ENCODE measurements at places on chromosomes 7 and 10.
A peak's percentile ranks its signal among the peaks of the same experiment; 100 is the strongest.

GRCh38 chr10:30062090-30062489 is 2.7 kb upstream of the JCAD start:
- DNase-seq, result no peak

DNA sequence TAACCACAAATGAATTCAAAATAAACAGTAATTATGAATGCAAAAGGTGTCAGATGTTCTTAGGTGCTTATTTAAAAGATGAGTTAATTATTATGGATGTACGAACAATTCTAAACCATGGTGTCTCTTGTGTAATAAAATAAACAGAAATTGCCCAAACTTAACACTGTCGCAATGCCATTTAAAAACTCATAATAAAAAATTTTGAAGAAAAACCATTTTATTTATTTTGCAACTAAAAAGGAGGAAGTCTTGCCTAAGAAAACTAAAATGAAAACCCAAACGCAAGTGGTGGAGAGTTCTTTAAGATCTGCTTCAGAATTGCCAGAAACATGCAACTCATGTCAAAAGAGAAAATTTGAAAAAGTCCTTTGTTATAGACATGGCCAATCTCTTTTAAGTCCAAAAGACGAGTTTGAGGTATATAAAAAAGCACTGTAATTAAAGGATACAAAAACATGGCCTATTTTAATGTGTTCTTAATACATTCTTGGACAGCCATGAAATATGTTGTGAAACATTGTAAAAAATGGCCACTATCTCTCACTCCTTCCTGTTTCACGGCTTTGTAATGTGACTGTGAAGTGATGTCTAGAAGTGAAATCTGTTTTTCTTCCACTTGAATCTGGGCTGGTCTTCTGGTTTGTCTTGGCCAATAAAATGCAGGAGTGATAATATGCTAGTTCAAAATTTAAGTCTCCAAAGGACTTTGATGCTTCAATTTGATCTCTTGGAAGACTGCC is 322.9 kb downstream of the PRPF18 start:
- DNase-seq, result no peak

- no peak for DNase-seq
Observed at GRCh38 chr10:23081891-23082290, 13.5 kb upstream of the MSRB2 start.

- no peak for DNase-seq
Observed at GRCh38 chr7:138834583-138834982, 36.6 kb upstream of the ATP6V0A4 start.

GRCh38 chr10:80684259-80684658 is 146.6 kb downstream of the SH2D4B start:
- DNase-seq, result no peak

GRCh38 chr7:66741-67140 is 125.6 kb upstream of the FAM20C start:
- DNase-seq, result no peak

- no peak for DNase-seq
Observed at GRCh38 chr7:47807756-47808155, 140.5 kb downstream of the PKD1L1 start.

GRCh38 chr7:17939211-17939605 is 1.1 kb downstream of the SNX13 start:
- DNase-seq, result no peak

GRCh38 chr10:69045441-69046300 is 42.2 kb upstream of the SRGN start:
- no peak for DNase-seq

DNA sequence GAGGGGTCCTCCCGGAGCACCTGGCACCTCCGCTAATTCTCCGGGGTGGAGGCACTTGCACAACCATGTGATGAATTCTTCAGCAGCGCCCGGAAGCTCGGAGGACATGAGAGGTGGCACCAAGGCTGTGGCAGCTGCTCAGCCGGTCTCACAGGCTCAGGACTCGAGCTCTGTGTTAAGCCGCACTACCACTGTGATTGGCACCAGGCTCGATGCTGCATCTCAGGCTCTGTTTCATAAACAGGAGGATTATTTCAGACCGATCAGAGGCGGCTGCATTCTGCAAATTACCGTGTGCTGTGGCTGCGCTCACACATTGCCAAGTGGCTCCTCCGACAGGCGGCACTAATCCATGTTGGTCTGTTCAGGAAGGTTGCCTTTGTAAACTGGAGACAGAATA is 495.2 kb downstream of the DNAJB6 start:
- DNase-seq, result no peak

DNA sequence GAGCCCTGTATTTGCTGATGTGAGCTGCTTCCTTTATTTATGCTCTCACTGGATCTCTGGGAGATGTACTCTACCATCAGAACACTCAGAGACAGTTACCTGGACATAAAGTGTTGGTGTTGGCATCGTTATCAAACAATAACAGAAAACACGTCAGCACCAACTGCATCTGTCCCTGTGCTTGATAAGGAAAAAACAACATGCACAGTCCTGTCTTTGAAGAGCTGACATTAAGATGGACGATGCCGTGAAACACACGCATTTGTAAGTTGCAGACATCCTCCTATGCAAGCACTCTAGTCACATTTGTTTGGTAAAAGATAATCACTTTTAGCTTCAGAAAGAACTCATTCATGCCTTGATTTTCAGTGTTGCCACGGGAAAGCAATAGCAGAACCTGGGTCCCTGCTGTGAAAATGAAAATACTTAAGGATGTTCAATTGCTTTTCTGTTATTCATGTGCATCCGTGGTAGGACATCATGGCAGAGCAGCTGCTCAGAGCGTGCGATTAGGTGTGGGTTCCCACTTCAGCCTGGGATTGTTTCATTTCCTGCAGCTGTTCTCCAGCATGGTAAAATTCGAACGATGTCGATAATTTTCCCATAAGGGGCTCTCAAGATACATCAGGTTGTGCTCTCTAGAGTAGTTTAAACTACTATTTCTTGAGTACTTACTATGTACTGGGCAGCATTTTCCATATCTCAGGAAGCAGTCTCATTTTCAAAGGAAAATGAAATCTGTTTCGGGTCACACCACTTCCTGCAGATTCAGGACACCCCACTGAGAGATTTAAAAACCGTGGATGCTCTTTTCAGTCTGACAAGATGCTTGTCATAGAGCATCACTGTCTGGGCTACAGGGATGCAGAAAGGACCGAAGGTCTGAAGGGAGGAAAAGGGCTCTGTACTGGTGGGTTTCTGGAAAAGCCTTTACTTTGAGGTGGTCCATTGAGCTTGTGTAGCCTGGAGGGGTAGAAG is 248.7 kb downstream of the CAMK1D start:
- no peak for DNase-seq

DNA sequence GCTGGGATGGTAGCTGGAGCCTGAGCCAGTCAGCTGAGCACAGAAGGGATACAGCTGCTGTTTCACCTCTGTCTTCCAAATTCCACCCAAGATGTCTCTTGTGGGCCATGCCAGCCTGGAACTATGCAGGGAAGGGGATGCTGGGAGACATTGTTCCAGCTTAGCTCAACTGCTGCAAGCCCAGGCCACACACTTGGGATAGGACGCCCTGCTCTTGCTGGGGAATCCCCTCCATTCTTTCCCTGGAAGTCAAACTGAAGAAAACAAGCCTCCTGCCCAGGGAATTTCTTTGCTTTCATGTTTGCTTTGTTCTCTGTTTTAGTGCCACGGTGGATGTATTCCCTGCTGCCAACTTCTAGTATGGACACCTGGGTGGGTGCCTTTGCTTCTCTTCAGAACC is 55.2 kb upstream of the CDK13 start:
- no peak for DNase-seq

DNA sequence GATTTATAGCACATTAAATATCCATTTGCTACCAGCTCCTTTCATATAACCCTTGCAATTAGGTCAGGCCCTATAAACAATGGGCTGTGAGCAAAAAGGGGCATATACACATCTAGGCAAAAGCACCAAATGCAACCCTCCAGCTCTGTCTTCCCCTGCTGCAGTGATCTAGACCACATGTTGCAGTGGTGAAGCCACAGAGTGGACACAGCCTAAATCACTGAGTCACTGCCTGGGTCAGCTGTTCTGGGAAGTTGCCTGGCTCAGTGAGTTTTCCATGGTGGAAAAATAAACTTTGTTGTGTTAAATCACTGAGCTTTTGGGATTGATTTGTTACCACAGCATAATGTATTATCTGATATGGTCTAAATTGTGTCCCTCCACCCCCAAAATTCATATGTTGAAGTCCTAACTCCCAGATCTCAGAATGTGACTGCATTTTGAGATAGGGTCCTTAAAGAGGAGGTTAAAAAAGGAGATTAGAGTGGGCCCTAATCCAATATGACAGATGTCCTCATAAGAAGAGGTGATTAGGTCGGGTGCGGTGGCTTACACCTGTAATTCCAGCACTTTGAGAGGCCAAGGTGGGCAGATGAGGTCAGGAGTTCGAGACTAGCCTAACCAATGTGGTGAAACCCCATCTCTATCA is 70.4 kb downstream of the ZFAND4 start:
- no peak for DNase-seq

GRCh38 chr7:43735802-43736603 is 6.7 kb upstream of the COA1 start:
- DNase-seq, result no peak

DNA sequence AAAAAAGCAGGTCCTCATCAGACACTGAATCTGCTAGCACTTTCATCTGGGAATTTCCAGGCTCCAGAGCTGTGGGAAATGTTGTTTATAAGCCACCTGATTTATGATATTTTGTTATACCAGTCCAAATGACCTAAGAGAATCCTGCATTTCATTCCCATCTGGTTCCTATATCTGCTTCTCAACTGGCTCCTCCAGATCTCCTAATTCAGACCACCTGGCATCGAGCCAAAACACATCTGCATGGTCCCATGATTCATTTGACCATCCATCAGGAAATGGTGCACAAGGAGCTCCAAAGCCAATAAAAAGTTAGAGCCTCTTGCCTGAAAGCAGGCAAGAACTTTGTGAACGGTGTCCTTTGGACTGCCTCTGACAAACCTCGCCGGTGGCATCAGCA is 108.9 kb downstream of the IPMK start:
- no peak for DNase-seq

DNA sequence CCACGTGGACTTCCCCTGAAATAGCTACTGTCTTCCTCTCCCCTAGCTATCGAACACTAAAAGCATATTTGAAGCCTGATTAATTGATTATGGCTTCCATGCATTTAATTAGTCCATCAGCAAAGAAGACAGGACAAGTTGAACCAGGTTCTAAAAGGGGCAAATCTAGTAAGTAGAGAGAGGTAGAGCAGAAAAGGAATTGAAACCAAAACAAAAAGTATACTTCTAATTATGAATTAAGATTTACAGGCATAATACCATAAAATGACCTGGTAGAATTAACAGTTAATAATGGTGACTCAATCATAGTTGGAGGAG is 393 bp upstream of the DNAJC1 start:
- no peak for DNase-seq

- no peak for DNase-seq
Observed at GRCh38 chr10:650886-651615, 38.4 kb downstream of the DIP2C start.

GRCh38 chr10:92268748-92269147 is 22.1 kb downstream of the CPEB3 start:
- DNase-seq, result no peak

DNA sequence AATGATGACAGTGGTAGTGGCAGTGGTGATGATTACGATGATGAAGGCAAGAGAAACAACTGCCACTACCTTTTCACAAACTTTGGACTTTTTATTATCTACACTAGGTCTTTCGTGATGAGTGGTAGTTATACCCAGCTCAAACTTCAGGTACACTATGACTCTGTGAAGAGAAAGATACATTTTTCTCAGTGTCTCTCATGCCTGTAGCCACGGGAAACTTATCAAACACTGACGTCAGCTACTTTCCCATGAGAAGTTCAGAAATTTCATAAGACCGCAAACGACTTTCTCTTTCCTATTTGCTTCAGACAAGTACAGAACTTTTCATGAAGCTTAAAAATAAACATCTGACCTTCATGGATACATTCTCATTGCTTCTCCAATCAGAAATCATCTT is 57.0 kb downstream of the CALD1 start:
- no peak for DNase-seq

DNA sequence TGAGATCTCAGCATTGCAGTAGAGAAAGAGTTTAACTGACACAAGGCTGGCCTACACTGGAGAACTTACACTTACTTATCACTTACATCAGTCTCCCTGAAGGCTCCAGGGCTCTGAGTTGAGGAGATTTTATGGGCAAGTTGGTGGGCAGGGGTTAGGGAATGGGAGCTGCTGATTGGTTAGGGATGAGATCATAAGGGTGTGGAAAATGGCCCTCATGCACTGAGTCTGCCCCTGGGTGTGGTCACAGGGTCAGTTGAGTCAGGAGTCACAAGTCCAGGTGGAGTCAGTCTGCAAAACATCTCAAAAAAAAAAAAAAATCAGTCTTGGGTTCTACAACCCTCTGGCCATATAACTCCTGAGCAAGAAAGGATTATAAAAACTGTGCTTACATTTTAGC is 60.5 kb downstream of the PPP1R17 start:
- no peak for DNase-seq

DNA sequence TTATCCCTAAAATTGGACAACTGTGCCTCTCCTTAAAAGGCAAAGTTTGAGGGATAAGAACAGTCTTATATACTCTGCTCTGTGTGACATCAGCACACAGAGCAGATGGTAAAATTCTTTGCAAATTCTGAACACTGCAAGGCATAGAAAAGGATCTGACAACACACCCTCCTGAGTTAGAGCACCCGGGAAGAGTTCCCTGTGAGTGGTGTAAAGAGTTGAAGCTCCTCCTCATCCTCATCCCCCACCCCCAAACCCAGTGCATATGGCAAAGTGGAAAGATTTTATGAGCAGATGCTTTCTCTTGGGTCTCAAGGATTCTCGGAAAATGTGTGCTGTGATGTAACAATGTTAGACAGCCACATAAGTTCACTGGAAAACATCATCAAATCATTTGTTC is 40.0 kb upstream of the DGKI start:
- DNase-seq, result no peak

DNA sequence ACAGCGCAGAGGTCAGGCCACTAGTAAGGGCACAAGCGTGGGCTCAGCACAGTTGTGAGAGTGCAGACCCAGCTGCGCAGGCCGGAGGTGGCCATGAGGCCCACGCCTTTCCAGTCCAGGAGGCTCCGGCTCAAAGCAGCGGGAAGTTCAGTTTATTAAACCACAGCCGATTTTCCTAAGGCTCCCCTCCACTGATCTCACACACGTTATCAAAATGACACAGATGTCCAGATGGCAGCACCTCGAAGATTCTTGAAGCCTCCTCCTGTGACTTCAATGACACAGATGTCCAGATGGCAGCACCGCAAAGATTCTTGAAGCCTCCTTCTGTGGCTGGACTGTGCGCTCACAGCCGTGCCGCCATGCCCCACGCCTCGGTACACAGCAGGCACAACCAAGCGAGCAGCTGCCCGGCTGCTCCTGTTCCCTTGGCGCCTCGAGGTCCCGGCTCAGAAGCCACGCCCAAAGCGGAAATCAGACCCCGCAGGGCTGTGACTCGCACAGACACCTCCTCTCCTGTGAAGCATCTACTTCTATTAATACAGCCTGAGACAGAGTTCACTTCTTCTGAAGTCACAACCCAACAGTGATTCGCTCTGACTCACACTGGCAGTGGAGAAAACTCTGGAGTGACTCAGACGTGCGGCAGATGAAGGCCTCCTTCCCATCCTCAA is 122.7 kb downstream of the MAD1L1 start:
- peak; percentile 36 for DNase-seq

- DNase-seq, result no peak
Observed at GRCh38 chr10:35435824-35436223, 99.5 kb downstream of the CCNY start.

- no peak for DNase-seq
Observed at GRCh38 chr7:81811956-81812865, 42.4 kb upstream of the HGF start.

GRCh38 chr7:43906331-43907010 is at the start of gene URGCP:
Gene URGCP (minus strand): TSS chr7:43906596. CDS start chr7:43906575, 21 bp downstream.
- peak; percentile 34 for DNase-seq

GRCh38 chr7:204326-204725 is 12.0 kb downstream of the FAM20C start:
- no peak for DNase-seq

Data from T-helper 2 cell (primary cell).